ENCODE measurements at places on chromosomes 12 and 14.

- DNase-seq = no peak
Measured at GRCh38 chr12:63302269-63302940, 151.4 kb upstream of the AVPR1A start.

DNA sequence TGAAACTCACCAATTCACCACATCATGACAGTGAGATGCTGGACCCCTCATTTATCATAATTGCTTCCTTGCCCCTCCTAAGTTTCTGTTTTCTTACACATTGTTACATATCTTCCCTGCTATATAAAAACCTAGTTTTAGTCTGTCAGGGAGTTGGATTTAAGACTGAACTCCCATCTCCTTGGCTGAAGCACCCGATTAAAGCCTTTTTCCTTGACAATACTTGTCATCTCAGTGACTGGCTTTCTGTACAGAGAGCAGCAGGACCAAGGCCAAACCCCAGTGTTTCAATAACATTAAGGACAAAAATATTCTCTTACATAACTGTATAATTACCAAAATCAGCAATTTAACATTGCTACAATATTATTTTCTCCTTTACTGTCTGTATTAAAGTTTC, 928.4 kb downstream of the TMTC2 start:
- no peak for DNase-seq

GRCh38 chr12:108618079-108618952, 15.4 kb downstream of the SELPLG start:
- no peak for DNase-seq

GRCh38 chr14:54532111-54533012, 22.7 kb downstream of the CGRRF1 start:
- no peak for DNase-seq

GRCh38 chr12:101925361-101925760, 48.0 kb downstream of the DRAM1 start:
- peak; percentile 23 for DNase-seq

DNA sequence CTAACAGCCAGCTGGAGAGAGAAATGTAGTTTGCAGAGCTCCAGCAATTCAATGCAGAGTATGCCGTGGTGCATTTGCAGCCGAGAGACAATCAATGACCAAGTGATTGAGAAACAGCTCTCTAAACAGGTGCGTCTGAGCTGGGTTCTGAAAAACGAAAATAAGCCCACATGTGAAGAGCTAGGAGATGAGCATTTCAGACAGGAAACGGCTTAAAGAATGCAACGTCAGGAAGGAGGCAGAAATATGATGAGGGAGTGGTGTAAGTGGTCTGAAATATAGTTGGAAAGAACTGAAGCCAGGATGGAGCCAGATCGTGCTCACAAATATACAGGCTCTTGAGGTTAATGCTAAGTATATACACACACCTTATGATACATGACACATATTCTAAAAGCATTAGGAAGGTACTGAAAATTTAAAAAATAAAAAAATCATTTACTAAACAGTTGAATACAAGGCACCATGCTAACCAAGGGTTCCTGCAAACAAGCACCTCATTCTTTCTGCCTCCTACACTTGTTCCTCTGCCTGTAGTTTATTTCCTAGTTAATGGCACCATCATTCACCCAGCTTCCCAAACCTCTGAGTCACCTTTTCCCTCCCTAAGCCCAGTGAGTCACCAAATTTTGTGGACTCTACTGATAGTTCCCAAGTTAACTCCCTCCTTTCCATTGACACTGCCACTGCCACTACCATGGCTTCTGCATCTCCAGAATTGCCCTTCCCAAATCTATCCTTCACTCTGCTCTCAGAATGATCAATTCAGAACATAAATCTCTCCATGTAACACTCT, 2.3 kb upstream of the GARIN2 start:
- no peak for DNase-seq

GRCh38 chr12:15697201-15697600, 92.0 kb downstream of the EPS8 start:
- no peak for DNase-seq

- DNase-seq = no peak
Measured at GRCh38 chr12:123396954-123397353, 13.0 kb downstream of the KMT5A start.

DNA sequence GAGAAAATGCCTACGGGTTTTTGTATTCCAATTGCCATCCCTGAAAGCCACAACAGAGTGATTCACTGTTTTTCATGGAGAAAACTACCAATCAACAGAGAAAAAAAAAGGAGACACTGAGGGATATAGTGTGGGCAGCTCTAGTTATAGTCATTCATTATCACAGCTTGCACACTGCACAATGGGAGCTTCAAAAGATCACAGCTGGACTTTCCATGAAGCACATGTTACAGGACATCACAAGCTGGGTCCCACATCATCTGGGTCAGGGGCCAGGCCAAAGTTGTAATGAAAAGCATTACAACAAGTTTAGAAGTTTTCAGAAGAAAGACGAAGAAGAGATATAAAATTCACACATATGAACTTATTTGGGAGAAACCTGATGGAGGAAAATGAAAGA, 41.5 kb downstream of the RERG start:
- DNase-seq = no peak

GRCh38 chr12:11896417-11896929, 174.3 kb upstream of the BCL2L14 start:
- DNase-seq = no peak

DNA sequence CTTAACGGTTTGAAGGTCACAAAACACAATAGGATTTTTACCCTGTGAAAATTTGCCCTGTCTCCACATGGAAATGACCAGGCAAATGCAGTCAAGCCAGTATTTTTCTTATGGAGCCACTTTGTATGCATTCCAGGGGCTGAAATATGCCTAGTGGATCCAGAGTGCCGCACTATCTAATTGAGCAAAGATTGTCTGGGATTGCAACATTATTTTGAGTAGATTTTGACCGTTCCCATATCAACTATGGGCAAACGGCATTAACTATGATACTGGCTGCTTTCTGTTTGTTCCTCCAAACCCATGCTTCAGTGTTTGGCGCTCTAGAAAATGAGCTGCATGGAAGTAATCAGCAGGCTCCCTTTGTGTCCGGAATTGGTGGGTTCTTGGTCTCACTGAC, 223.0 kb downstream of the BTG1 start:
- DNase-seq = no peak

- peak; percentile 69 for DNase-seq
Measured at GRCh38 chr12:29066011-29066588, 83.0 kb upstream of the FAR2 start.

All from SIG-M5 (cell line).